ENCODE measurements at places on chromosomes 6 and 20.

- no peak for DNase-seq
Measured at GRCh38 chr20:48845721-48846306, 18.0 kb upstream of the PREX1 start.

DNA sequence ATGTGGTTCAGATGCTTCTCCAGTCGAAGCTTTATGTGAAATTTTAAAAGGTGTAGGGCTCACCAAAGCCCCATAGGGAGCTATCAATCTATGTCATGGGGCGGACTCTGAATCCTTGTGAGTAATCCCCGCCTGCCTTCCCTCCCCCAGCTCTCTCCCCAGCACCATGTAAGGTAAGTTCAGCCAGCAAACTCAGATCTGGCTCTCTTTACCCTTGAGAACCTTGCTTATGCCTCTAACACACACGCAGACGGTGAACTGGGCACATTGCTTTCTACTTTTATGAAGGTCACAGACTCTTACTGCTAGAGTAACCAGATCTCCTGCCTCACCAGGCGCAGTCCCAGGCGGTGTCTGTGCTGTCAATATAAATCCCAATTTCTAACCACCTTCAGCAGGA lies 82.6 kb upstream of the CNKSR3 start:
- DNase-seq, result no peak

DNA sequence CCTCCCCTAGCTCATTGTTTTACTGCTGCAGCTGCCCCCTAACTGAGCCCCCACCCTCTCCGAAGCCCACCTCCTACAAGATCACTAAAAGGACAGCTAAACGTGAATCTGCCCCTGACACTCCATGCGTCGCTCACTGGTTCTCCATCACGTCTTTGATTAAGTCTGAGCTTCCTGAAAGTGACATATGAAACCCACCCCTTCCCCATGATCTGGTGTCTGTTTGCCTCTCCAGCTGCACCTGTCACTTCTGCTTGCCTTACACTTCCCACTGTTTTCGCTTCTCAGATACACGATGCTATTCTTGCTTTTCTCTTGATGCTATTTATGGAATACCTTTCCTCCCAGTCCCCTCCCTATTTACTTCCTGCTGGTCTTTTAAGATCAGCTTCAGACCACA lies 8.0 kb upstream of the PERP start:
- DNase-seq, result no peak

DNA sequence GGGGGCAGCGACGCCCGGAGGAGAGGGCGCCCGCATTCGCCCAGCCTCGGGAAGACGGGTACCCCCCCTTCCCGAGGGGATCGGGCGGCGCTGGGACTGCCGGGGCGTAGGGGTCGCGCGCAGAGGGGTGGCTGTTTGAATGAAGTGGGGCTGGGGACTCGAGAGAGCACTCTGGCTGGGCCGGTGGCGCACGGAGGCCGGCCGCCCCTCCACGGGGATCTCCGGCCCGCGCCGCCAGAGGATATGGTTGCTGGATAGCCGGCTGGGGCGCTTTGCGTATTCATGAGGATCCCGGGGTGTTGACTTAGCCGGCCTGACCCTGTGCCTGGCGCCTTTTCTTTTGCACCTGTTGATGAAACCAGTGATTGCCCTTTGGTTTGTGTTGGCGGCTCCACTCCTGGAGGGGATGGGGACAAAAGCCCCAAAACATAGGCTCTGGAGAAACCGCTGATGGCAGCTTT lies 469 bp downstream of the SYNJ2 start:
- DNase-seq, result no peak

DNA sequence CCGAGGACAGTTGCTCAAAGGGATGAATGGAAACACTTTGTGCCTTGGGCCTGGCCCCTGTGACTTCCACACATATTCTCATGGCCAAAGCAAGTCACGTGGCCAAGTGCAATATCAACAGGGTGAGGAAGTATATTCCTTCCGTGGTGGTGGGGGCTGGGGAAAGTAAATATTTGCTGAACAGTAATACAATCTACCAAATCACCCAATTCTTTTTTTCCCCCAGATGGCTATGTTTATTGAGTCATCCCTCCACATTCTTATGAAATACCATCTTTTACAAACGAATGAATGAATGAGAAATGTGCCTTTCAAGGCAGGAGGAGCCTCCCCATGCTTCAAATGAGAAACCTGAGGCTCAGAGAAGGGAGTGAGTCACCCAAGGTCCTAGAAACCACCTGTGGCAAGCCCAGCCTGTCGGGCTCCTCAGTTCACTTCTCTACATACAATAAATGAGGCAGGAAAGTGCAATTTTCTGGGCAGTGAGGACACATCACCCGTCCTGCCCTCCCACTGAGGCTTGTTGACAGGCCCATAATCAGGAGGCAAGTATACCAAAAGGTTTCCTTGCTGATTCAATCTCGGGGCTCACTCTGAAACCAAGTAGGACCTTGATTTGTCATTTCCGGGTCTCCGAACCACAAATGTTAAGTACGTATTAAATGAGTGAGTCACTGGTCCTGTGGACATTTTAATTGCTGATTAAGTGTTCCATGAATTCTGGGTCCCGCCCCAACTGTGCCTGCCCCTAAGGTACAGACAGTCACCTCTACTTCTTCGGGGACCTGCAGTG lies 25.3 kb upstream of the TOP1 start:
- DNase-seq, result peak; percentile 94

GRCh38 chr6:45930420-45931040 lies 85.1 kb downstream of the CLIC5 start:
- DNase-seq, result no peak

DNA sequence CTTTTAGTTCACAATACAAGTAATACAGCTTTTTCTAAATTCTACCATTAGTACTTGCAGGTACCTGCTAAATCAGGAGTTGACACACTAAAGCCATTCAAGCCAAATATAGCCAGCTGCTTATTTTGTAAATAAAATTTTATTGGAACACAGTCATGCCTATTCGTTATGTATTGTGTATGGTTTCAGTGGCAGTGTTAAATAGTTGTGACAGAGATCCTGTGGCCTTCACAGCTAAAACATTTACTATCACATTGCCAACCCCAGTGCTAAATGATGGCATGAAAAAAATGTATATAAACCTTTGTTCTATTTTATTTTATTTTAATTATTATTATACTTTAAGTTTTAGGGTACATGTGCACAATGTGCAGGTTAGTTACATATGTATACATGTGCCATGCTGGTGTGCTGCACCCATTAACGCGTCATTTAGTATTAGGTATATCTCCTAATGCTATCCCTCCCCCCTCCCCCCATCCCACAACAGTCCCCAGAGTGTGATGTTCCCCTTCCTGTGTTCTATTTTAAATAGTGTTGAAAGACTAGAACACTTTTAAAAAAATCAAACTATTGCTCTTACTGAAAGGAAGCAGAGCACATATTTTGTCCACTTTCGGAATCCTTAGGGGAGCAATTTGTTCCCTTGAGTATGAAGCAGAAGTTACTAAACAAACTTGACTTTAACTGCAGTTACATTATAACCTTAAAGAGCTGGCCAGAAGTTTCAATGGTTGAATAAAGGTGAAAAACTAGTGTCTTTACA lies 115.7 kb downstream of the PRIM2 start:
- DNase-seq, result no peak

DNA sequence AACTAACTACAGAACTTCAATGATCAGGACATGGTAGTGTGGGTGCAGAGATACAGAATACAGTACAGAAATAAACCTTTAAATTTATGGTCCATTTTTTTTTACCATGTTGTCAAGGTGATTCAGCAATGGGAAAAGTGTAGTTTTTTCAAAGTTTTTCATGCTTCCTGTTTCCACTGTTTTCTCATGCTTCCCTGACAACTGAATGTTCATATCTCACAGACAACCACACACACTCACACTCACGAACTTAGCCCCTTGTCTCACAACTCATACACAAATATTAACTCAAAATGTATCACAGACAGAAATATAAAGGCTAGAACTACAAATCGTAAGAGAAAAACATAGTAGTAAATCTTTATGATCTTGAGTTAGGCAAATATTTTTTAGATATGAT lies 232.6 kb upstream of the CDYL start:
- no peak for DNase-seq

GRCh38 chr6:7129360-7129759 lies 21.6 kb downstream of the RREB1 start:
- no peak for DNase-seq

DNA sequence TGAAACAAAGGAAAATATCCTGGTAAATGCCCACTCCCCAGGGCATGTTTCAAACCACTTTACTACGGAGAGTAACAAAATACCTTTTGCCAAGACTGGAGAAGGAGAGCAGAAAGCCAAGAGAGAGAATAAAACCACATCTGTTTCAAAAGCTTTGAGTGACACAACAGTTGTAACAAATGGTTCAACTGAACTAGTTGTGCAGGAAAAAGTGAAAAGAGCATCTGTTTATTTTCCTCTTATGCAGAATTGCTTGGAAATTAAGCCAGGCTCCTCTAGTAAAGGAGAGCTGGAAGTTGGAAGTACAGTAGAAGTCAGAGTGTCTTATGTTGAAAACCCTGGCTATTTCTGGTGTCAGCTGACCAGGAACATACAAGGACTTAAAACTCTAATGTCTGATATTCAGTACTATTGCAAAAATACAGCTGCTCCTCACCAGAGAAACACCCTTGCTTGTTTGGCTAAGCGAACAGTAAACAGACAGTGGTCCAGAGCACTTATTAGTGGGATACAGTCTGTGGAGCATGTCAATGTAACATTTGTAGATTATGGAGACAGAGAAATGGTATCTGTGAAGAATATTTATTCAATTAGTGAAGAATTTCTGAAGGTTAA lies 2.6 kb downstream of the TDRD6 start:
- no peak for DNase-seq

- DNase-seq, result no peak
Measured at GRCh38 chr6:17470202-17470937, 77.0 kb downstream of the CAP2 start.

DNA sequence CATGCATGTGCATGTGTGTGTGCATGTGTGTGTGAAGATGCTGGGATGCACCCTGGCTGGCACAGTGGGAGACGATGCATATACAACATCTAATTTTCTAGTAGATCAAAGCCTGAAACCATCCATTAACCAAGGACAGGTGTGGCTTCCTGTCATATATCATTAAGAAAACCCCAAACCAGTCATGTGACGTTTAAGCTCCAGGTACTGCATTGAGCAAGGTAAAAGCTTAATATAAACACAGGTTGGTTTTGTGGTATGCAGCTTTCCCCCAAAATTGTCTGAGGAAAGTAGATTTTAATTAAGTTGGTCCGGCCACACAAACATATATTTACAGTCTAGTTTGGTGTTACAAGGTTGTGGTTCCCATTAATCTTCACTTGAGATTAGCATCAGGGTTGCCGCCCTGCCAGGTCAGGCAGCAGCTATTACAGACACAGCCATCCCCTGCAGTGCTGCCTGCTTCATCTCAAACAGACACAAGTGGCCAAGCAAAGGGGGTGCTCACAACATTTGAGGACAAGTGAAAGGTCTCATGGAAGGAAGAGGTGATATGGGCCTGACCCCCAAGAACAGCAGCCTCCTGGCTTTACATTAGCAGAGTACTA lies 48.6 kb upstream of the NAA20 start:
- DNase-seq, result no peak

- DNase-seq, result peak; percentile 83
Measured at GRCh38 chr6:136403110-136403980, 113.7 kb upstream of the BCLAF1 start.

GRCh38 chr6:131524695-131525336 lies 48.2 kb upstream of the ARG1 start:
- no peak for DNase-seq

DNA sequence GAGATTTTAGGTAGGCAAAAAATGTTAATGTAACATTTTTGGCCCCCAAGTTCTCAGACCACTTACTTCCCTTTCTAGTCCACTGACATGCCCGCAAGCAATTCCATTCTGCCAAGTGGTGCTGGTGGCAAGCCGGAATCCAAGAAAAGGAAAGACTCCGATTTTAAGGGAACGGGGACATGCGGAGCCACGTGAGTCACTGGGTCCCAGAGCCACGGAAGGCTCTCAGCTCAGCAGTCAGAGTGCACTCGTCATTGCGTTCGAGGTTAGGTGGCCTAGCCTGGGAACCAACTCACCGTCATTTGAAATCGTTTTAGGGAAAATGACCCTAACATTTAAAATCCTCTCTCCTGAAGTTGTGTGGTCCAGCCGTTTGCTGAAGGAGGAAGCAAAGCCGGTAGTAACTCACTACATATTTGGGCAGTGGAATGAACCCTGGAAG lies 711 bp upstream of the SIRT5 start:
- DNase-seq, result no peak
